ENCODE measurements at places on chromosomes 12 and 14.
A peak's percentile ranks its signal among the peaks of the same experiment; 100 is the strongest.

DNA sequence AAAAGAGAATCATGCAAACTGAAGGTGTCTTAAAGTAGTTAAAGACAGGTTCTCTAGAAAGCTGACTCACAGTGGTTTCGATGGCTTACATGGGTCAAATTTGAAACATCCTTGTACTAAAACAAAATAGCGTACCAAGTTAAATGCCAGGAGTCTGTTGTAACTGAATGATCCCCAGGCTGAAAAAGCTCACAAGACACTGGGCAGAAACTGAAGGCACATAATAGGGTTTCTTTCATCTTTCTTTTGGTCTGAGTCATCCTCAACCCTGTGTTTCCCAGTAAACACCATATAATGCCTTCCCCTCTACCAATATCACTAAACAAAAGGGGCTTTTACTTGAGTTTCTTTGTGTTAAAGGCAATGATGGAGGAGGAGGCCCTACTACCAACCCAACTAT lies 12.8 kb downstream of the ZFYVE1 start:
- DNase-seq, result no peak

DNA sequence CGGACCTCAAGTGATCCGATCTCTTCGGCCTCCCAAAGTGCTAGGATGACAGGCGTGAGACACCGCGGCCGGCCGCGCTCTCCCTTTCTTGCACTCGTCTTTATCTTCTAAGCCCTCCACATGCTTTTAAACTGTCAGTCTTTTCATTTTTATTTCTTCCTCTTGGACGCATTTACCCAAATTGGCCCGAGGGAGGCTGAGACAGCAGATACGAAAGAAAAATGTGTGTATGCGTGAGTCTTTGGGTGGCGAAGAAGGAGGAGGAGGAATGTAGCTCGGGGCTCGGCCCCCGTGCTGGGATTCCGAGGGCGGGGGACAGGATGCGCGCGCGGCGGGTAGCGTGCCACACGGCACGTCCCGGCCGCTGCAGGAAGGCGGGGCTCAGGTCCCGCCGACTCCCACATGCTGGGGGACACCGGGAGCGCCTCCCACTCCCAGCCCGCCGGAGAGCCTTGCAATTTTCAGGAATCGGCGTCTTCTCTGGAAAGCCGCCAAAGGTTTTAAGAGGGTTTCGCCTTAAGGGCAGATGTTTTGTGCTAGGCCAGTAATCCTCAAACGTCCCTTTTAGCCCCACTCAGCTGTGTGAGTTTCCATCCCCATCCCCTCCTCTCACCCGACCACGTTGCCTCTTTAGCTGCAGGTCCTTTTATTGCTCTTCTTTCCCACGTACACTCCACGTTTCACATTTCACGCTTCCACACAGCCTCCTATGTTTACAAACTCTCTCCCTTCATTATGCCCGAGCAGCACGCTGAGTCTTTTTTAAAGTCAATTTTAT lies 34.7 kb upstream of the SLC2A3 start:
- DNase-seq, result peak; percentile 76

DNA sequence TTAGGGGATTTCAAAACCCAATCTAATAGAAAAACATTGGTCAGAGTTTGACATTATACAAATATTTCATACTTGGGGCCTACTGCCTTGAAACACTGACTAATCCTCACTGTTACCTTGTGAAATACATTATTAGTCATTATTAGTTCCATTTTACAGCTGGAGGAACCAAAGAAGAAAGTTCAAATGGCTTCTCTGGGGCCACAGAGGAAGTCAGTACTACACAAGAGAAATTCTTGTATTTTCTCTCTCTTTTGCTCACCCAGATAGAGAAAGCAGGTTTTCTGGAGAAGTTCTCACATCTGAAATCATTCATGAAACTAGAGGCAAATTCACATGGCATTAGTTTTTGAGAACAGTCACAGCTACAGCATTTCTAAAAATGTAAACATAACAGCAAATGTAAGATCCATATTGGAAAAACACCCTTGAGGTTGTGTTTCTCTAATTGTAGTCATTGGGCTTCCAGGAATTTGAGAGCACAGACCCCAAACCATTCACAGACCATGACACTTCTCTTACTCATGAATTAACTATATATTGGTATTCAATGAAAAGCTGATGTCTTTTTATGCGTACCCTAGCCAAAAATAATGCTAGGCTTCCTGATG lies 83.0 kb downstream of the LLPH start:
- DNase-seq, result no peak

GRCh38 chr14:58082491-58083098 lies 69.4 kb downstream of the ARMH4 start:
- DNase-seq, result no peak

- no peak for DNase-seq
Measured at GRCh38 chr12:11725686-11726085, 76.2 kb downstream of the ETV6 start.

DNA sequence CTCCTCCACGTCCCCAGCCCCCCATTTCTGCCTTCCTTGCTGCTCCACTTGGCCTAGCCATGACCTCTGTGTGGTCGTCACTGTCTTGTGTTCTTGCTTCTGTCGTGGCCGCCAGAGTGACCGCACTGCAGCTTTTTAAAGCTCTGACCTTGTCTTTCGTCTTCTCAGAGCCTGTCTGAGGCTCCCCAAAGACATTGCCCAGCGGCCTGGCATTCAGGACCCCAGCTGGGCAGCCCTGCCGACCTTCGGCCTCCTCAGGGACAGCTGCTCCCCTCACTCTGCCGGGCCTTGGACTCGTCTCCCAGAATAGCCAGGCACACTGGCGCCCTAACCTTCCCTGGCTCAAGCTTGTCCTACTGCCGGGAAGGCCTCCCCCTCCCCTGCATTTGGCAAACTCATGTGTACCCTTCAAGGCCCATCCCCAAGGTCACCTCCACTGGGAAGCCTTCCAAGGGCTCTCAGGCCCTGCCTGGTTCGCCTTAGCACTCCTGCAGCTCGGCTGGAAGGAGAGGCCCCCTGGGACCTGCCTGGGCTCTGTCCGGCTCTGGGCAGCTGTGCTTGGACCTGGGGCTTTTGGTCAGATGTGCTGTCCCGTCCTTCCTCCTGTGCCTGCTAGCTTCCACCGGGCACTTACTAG lies 15.7 kb upstream of the DLK1 start:
- DNase-seq, result no peak

GRCh38 chr14:92581966-92582566 lies 68.5 kb downstream of the RIN3 start:
- no peak for DNase-seq

- DNase-seq, result no peak
Measured at GRCh38 chr12:97375310-97375709, 87.3 kb upstream of the RMST start.

GRCh38 chr14:72318648-72319047 lies 386.4 kb downstream of the RGS6 start:
- DNase-seq, result no peak

GRCh38 chr12:25017336-25017735 lies 68.4 kb upstream of the BCAT1 start:
- DNase-seq, result no peak

DNA sequence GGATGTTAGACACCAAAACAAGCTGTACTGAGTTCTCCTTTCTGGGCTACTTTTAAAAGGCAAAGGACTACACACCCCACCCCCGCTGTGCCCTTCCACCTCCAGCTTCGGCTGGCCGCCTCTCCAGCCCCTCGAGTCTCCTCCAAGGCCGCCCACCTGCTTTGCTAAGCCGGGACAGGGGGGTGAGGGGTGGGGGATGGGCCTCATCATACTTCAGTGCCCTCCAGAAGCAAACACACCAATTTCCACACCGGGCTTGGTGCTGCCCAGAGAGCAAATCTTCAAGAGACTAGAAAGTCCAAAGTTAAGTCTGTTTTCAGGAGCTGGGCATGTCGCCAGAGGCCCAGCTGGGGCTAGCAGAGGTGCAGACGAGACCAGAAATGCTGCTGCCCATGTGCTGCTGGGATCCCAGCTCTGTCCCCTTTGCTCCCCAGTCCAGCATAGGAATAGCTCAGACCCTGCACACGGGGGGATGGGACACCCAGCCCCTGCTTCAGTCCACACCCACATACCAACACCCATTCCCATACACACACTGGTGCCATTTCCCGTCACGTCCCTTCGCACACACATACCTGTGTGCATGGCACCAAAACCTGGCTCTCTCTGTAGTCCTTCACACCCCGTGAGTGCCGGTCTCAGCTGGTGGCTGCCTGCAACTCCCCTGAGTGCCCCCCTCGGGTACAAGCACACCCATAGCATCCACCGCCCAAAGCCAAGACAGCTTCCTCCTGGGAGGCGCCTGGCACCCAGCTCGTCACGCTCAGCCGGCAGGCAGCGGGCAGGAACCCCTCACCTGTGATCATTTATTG lies 1.0 kb downstream of the SLC6A12 start:
- DNase-seq, result no peak

All from stimulated activated CD8-positive, alpha-beta memory T cell treated with anti-CD3 and anti-CD28 coated beads, Interleukin-4, amount 100 ng/mL, for 4 hours (primary cell).